ENCODE measurements at places on chromosomes 16 and 17.

GRCh38 chr17:74677558-74678466, 34.9 kb downstream of the CD300LF start:
- no peak for DNase-seq

DNA sequence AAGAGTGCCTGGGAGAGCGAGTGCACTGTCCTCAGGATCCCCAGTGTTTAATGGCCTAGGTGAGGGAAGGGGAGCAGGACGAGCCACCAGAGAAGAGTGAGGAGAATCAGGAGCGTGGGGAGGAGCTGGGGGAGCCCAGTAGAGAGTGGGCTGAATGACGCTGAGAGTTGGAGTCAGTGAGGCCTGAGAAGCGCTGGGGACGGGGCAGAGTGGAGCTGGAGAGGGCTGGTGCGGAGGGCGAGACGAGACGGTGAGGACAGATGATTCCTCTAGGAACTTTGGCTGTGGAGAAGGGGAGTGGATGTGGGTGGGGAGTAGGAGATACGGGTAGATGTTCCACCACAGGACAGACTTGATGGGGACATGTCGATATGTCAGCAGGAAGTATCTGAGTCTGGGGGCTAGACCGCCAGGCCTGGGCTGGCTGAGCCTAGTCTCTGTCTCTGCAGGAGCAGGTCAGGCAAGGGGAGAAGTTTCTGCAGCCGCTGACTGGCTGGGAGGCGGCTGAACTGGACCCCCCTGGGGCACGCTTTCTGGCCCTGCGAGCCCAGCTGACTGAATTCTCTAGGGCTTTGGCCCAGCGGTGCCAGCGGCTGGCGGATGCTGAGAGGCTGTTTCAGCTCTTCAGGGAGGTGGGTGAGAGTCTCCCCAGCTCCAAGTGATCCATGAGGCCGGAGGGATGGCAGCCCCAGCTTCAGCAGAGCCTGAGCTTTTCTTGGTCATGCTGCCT, 4.7 kb downstream of the PLEKHG4 start:
- no peak for DNase-seq

- no peak for DNase-seq
Measured at GRCh38 chr16:75089486-75090202, 26.9 kb downstream of the LDHD start.

- no peak for DNase-seq
Measured at GRCh38 chr17:67770539-67770938, 52.8 kb downstream of the NOL11 start.

GRCh38 chr16:19666477-19666876, 51.5 kb downstream of the KNOP1 start:
- DNase-seq: no peak

GRCh38 chr17:75105126-75106080, 4.4 kb upstream of the ARMC7 start:
- peak; percentile 61 for DNase-seq

DNA sequence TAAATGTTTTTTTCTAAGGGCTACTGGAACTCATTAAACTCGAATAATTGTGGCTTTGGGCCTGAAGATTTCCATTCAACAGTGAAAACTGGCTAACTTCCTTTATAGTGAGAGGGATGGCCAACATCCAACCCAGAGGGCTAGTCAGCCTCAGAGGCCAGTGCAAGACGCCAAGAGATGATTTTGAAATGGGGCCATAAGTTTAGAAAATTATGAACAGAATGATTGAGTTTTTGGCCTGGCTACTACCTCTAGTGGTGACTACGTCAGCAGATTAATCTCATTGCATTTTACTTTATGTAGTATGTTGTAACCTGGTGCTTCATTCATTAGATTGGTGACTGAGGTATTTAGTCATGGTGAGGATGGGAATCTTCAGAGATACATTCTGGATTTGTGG, 28.4 kb downstream of the HAPSTR1 start:
- no peak for DNase-seq

- no peak for DNase-seq
Measured at GRCh38 chr16:30585022-30585399, 486 bp downstream of the ZNF785 start.

- peak; percentile 93 for DNase-seq
Measured at GRCh38 chr17:49556223-49556943, 19.3 kb upstream of the NXPH3 start.

DNA sequence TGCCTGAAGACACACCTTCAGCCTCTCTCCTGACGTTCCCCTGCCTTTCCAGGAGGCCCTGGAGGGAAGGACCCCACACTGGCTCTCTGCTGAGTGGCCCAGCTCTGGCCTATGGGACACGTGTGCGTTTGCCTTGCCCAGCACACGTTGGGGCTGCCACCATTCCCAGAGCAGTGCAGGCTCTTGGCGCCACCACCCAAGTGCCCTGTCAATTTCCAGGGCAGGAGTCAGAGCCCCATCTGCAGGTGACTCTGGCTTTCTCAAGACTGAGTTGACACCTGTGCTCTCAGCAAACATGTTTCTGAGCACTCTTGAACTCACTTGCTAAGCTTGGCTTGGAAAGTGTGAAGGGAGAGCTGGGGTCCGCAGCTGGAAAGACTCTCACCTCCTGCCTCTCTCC, 4.7 kb upstream of the IRF8 start:
- no peak for DNase-seq

GRCh38 chr16:88424587-88425235, 28.4 kb upstream of the ZFPM1 start:
- no peak for DNase-seq

- DNase-seq: no peak
Measured at GRCh38 chr16:11067697-11068141, 123.4 kb downstream of the CLEC16A start.

- no peak for DNase-seq
Measured at GRCh38 chr16:11636172-11636721, 32.0 kb upstream of the SNN start.

- DNase-seq: no peak
Measured at GRCh38 chr16:73206151-73206707, 158.3 kb upstream of the ZFHX3 start.

GRCh38 chr16:69663846-69664245, 62.5 kb downstream of the NQO1 start:
- DNase-seq: no peak

- DNase-seq: no peak
Measured at GRCh38 chr17:20010099-20010863, 1.1 kb downstream of the SPECC1 start.
